Fibroblast of mammary gland (primary cell): ENCODE measurements at places on chromosomes 12 and 14.

GRCh38 chr14:28772613-28773012 is 6.0 kb downstream of the FOXG1 start:
- DNase-seq, result no peak

- no peak for DNase-seq
Measured at GRCh38 chr14:101130861-101131260, 227.3 kb upstream of the RTL1 start.

GRCh38 chr14:36916668-36917067 is 255.0 kb downstream of the PAX9 start:
- no peak for DNase-seq

DNA sequence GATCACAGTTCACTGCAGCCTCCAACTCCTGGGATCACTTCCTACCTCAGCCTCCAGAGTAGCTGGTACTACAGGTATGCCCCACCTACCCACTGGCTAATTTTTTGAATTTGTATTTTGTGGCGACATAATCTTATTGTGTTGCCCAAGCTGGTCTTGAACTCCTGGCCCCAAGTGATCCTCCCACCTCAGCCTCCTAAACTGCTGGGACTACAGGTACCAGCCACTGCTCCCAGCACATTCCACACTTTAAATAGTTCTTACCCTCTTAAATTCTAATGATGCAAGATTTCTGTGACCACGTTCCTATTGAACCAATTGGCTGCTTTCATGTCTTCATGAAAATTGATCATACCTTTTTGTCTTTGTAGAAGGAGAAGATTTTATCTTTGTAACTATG is 96.6 kb downstream of the SYT1 start:
- no peak for DNase-seq

GRCh38 chr14:57462551-57462950 is 31.1 kb downstream of the CCDC198 start:
- no peak for DNase-seq

GRCh38 chr14:45253754-45254310 is 830 bp upstream of the MIS18BP1 start:
- DNase-seq, result peak; percentile 48

DNA sequence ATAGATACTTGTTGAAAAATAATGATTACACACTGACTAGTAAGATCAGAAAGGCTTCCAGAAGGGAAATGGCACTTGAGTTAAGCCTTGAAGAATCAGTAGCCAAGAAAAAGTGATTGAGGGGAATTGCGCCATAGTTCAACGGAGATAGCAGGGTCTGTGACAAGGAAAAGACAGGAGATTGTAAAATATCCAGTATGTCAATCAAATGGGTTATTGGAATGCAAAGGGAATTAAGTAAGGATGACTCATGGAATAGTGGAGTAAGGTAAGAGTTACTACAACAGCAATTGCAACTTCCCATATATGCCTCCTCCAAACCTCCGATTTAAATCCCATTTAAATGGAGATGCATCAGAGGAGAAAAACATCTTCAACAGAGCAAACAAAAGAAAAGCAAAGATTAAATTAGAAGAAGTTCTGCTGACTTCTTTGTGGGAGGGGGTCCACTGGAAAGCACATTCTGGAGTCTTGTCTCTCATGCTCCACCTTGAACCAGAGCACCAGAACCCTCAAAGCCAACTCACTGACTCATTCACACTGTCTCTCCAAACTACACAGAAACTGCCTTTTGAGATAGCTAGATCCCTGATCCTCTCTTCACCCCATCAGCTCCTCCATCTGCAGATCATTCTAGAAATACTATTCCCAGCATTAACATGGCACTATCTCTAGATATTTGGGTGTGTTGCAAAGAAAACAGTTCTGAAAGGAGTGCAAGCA is 138.2 kb downstream of the NUAK1 start:
- no peak for DNase-seq

GRCh38 chr12:114425031-114425626 is 19.2 kb upstream of the TBX5 start:
- DNase-seq, result peak; percentile 60

- DNase-seq, result no peak
Measured at GRCh38 chr12:93938931-93939330, 209.4 kb upstream of the PLXNC1 start.

DNA sequence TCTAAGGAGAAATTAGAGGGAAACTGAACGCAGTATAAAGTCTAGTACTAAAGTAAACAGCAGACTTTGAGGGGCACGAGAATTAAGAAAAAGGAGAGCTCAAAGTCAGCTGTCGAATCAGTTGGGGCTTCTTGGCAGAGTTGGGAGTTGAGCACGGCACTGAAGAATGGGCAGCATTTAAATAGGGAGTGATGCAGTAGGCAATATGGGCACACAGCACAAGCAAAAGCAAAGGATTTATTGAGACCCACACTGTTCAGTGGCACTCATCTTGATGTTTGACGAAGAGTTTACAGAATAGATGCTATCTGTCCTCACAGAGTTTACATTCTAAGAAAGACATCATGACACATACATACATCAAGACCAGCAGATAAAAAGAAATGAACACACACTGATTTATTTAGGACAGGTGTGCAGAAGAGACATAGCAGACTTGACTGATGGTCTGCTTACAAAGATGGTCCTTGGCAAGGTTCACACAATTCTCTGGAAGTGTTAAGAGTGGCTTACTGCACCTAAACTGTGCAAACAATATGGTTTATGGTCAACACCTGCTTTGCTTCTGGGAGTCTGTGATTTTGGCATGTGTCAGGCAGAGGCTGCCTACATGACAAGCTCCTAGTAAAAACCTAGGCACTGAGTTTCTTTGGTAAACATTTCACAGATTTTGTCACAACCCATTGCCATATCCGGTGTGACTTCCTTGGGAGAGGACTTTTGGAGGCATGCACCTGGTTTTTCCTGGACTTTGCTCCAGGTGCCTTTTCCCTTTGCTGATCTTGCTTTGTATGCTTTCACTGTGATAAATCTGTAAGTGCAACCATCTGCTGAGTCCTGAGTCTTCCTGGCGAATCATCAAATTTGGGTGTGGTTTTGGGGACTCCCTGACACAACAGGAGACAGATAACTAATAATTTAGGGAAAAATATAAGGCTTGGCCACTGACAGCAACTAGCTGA is 26.3 kb downstream of the ALKBH1 start:
- peak; percentile 57 for DNase-seq

DNA sequence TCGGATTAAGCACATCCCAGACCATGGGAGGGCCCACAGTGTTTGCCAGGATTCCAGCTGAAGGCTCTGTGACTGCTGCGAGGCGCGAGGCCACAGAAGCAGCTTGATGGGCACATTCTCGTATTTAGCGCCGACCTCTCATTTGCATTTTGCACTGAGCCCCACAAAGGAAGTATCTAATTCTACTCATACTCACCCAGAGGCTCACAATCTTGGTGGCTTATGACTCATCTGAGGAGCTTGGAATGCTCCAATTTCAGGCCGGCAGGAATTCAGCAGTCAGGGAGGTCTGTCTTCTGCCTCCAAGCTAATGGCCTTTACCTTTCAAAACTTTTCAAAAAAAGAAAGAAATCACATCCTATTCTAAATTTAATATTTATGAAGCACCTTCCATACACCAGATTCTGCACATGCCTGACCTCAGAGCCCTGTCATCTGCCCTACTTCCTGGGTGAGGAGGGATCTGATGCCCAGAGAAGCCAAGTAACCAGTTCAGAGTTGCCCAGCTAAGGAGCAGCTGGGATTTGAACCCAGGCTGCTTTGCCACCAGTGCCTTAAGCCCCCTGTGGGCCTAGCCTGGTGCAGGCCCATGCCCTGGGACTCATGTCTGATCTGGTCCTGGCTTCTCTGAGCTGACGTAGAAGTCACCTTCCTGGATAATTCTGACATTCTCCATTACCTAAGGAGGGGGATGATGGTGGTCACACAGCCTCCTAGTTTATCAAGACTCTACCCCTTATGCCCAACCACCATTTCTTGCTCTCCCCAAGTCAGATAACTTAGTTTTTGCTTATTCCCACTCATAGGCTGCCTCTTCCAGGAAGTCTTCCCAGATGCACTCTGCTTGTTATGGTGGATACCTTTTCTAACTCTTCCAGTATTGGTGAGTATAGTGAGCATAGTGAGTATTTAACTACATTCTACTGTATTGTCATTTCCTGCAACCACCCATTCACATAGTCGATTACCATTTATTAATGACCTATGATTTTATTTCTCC is 198.9 kb downstream of the RBM19 start:
- DNase-seq, result peak; percentile 66
